ENCODE measurements at places on chromosomes 13 and 19.

GRCh38 chr19:35214766-35215422 lies 13.6 kb downstream of the FAM187B start:
- DNase-seq, result no peak

DNA sequence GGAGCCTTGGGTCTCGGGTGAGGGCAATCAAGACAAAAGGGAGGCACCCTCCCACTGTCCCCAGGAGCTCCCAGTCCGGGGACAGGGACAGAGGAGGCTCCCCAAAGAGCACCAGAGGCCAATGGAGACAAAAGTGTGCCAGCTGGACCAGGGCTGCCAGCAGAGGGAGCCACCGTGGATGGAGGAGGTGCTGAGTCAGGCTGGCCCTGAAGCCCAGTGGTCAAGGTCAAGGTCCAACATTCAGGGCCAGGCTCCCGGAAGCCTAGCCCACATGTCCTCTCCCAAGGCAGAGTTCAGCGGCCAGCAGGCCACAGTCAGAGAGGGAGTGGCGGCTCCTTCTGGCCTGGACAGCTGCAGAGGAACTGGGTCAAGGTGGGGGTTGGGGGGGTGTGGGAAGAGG lies 8.4 kb downstream of the COL5A3 start:
- no peak for DNase-seq

DNA sequence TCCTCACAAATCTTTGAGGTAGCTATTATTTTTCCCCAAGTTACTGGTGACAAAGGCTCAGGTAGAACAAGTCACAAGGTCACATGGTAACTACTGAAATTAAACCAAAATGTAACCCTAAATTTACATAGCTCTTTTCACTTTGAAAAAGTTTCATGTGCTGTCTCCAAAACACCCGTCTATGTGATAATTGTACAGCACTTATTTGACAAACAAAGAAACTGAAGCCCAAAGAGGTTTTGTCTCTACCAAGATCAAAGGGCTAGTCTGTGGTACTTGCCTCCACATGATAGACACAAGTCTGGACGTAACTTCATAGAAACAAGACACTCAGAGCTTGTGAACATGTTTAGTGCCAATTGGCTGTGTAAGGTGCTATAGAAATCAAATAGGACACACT lies 108.3 kb downstream of the SACS start:
- DNase-seq, result no peak

DNA sequence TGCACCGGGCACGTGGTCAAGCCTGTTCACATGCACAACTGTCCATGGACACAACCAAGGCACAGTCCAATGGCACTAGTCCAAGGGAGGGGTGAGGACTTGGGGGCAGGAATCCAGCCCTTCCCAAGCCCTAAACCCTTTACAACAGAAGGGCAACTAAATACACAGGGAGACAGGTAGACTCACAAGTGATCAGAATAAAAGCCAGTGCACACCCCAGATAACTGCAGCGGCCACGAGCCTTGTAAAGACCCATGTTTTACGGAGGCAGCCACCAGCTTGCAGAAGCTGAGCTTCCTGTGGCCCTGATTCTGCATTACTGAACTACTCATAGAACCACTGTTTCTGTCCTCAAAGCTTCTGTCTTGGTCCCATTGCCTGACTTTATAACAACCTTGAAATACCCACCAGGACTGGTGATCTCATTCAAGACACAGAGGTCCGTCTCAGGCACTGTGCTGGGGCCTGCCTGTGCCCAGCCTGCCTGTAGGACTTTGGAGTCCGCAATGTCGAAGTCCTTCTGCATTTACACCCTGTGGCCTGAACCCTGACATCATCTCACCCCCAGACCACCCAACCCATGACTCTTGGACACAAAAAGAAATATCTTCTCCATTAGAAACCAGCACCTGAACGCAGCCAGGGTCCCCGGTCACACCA lies 181.2 kb downstream of the COL4A1 start:
- DNase-seq, result no peak

DNA sequence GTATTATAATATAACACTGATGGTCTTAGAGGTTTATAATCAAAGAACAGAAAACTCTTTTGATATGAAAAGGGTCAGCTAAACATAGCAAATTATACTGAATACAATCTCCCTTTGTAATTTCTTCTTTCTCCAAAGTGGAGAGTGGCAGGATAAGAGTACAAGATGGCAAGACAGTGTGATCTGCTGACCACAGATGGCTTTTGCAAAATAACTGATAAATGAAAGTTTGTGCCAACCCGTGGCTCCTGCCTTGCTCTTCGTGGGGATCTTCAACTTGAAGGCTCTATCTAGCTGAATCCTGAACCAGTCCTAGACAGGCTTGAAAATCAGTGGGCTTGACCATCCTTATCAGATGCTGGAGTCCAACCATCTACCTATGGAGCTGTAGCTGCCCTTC lies 185.7 kb downstream of the VWA8 start:
- no peak for DNase-seq

DNA sequence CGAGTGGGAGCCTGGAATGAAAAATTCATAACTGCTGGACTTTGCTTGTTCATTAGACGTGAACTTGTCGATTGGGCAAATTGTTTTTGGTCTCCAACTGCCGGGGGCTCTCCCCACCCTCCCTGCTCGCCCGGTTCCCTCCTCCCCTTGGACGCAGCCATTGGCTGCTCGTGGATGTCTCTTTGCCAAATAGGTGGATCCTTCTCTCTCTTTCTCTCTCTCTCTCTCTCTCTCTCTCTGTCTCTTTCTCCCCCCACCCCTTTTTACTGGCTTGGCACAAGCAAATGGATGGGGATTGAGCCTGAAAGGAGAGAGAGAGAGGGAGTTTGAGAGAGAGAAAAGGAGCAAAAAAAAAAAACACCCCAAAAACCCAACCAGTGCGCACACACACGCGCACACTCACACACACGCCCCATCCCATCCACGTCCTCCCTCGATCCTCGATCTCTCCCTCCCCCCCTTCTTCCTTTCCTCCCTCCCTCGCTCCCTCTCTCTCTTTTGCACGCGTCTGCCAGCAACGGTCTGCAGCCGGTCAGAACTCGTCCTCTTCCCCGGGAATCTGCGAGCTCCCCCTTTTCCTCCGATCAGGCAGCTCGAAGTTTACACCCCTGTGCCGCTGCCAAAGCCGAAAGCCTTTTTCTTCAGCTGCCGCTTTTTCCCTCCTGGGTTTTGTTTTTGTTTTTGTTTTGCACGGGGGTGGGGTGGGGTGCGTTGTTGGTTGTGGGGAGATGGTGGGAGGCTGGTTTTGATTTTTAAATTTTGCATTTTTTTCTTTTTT lies 27.8 kb downstream of the NFIX start:
- DNase-seq, result peak; percentile 82

GRCh38 chr19:46480415-46480814 lies 9.1 kb upstream of the PNMA8A start:
- no peak for DNase-seq

- DNase-seq, result no peak
These were observed 13.7 kb upstream of the GPR183 start for GRCh38 chr13:99320693-99321481.

- no peak for DNase-seq
These were observed 16.6 kb downstream of the CHST8 start for GRCh38 chr19:33638167-33639034.

DNA sequence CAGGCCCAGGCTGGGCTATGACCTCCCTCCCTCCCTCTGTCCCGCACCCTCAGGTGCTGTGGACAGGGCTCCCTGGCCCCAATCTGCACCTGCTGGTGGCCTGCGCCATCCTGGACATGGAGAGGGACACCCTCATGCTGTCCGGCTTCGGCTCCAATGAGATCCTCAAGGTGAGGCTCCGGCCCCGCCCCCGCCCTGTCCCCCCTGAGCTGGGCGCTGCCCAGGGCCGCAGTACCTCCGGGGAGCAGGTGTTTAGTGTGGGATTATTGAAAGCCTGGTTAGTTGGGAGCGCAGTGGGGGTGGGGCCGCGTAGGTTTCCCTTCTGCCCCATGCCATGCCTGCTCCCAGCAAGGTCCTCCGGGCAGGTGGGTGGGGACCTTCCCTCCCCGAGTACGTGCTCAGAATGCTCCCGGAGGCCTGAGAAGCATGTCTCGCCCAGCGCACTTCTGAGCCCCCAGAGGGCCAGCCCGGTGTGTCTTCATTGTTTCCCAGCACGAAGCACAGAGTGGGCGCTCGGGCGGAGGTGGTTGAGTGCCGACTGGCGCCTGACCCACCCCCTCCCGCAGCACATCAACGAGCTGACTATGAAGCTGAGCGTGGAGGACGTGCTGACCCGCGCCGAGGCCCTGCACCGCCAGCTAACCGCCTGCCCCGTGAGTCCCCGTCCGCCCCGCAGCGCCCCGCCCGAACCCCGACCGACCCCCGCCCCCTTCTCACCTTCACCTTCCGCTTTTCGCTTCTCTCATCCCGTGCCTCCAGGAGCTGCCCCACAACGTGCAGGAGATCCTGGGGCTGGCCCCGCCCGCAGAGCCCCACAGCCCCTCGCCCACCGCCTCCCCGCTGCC lies 8.8 kb downstream of the IL4I1 start:
- DNase-seq, result no peak

DNA sequence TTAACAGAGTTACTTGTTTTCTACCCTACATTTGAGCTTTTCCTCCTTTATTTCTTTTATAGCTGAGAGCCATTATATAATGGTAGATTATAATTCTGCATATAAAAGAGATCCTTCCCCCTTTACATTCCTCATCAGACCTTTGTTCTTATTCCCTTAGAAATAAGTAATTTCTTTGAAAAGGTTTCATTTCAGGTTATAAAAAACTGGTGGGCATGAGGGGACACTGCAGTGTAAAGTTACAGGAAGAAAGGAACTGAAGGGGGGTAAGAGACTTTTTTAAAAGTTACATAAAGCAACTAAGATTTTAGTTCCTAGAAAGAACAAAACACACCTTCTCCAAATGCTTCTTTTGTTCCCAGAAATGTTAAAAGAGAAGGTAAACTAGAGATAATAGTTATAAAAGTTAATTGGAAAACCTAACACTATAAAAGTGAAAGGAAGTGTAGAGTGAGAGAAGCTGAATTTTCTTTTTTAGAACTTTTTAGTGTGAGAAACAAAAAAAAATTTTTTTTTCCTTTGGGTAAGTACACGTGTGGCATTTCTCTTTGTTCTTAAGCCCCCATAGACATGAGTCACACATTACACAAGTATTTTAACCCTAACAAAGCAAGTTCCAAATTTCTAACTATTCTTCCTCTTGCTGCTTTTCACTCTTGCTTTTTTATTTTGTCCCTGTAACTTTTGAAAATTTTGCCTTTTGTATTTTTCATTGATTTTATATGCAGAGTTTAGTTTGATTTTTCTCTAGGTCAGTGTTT lies 106.4 kb upstream of the MLNR start:
- DNase-seq, result no peak

GRCh38 chr13:74025369-74025768 lies 108.8 kb downstream of the KLF12 start:
- DNase-seq, result no peak

- no peak for DNase-seq
These were observed 655.5 kb downstream of the PCDH9 start for GRCh38 chr13:66574606-66575005.

- DNase-seq, result no peak
These were observed 97.1 kb upstream of the SPATA13 start for GRCh38 chr13:24063281-24063877.

GRCh38 chr13:30647420-30647819 lies 29.7 kb downstream of the USPL1 start:
- no peak for DNase-seq

- no peak for DNase-seq
These were observed 77.4 kb downstream of the DOCK9 start for GRCh38 chr13:98900442-98900841.

GRCh38 chr19:41415154-41415571 lies 12.0 kb downstream of the B3GNT8 start:
- no peak for DNase-seq
